ENCODE measurements at places on chromosomes 2 and 18.

DNA sequence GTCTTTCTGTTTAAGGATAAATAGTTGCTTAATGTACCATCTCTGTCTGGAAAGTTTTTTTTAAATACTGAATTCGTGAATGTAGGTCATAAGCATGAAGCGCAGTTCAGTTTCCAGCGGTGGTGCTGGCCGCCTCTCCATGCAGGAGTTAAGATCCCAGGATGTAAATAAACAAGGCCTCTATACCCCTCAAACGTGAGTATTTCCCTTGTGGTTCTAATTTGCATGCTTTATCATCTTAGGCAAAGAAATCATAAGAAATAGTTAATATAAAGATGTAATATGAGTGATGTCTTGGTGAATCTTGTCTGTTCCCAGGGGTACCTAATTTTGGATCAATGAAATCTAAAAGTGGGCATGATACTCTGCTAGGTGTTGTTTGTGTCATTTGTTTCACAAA is 1.5 kb downstream of the NDC80 start:
- DNase-seq: no peak

DNA sequence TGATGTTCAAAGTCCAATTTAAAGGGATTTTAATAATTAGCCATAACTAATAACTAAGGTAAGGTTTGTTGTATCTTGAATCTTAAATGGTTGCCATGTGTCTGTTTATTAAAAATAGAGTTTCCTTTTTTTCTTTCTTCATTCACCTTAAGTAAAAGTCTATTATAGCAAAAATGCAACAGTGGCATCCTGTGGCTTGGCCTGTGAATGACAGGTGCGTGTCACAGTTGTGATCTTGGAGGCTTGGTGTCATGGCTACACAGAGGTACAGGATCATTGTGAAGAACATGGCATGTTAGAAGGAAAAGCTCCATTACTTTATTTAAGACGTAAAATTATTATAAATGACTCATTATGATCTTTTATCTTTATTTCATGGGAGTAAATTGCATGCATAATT is 246.1 kb downstream of the BCL2 start:
- DNase-seq: no peak

DNA sequence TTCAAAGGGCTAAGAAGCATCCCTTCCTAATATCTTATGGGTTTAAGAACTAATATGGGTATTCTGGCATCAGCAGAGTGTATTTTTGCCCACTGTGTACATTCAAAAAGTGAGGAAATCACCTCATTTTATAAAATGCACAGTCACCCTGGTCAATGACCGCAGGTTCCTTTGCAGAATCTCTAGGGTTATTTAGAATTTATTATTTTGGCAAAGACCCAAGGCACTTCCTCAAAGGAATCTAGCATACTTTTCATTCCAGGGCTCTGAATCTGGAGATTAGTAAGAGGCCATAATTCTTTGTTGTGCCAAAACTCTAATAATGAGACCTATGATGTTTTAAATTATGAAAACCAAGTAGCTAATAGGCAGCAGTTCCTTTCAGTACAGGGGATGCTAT is 27.2 kb upstream of the CDH2 start:
- no peak for DNase-seq

DNA sequence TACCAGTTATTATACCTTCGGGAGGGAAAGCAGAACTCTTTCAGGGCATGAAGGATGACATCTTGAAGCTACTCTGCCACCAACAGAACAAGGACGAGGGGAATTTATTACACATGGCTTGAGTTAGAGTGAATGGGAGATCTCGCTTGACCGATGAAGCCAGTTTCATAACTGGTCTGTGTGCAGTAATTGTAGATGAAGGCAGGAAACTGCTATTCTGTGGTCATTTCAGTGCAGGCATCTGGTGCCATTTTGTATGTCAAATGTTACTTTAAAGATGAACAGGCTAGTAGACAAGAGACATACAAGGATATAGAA is 20.5 kb downstream of the GREB1 start:
- DNase-seq: no peak

GRCh38 chr18:72895548-72895947 is 27.8 kb upstream of the NETO1 start:
- no peak for DNase-seq

- no peak for DNase-seq
These were observed 177.0 kb upstream of the CCDC68 start for GRCh38 chr18:55136258-55136657.

DNA sequence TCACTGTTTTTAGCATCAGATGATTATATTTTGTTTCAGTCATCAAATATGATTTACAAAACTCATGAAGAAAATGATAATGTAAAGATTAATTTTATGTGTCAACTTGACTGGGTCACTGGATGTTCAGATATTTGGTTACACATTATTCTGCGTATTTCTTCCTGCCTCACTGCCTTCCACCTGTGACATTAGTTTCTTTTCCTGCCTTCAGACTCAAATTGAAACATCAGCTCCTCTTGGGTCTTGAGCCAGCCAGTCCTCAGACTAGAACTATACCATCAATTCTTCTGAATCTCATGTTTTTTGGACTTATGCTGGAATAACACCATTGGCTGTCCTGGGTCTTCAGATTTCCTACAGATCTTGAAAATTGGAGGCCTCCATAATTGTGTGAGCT is 96.7 kb downstream of the ZNF385B start:
- DNase-seq: no peak

DNA sequence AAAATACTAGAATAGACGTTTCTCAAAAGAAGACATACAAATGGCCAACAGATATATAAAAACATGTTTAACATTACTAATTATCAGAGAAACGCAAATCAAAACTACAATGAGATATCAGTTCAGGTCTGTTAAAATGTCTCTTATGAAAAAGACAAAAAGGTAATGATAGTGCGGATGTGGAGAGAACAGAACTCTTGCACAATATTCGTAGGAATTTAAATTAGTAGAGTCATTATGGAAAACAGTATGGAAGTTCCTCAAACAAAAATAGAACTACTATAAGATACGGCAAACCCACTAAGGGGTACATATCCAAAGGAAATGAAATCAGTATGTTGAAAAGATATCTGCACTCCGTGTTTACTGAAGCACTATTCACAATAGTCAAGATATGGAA is 167.5 kb upstream of the CWC22 start:
- DNase-seq: no peak

- no peak for DNase-seq
These were observed 33.3 kb downstream of the DOCK10 start for GRCh38 chr2:225008935-225009334.

DNA sequence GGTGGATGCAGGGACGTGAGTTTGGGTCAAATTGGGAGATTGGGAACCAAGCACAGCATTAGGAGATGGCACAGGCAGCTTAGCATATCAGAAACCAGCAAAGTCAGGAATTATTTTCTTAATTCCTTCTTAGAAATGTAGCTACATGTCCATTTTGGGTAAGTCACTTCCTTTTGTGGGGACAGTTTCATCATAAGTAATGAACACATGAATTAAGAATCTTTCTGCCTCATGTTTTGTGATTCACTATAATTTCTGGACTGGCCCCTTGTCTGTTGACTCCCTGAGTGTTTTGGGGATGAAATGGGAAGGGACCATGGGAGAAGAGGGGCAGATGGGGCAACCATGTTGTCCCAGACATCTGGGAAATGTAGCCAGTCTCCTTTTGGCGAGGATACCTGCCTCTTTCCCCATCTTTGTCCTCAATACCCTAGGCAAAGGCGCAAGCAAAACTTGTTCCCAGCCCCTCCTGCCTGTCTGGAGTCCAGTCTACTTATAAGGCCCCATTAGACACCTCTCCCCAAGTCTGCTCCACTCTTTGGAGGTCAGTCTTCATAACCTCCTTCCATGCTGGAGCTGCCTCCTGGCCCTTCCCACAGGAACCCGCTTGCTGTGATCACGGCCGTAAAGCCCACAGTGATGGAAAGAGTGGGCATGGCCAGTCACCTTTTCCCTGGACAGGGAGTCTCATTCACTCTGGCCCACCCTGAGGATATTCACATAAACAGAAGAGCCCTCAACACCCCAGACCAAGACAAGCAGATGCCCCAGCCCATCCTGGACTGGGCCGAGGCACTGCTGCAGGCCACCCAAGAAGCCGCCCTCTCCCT is 25.7 kb downstream of the MTHFD2 start:
- no peak for DNase-seq

DNA sequence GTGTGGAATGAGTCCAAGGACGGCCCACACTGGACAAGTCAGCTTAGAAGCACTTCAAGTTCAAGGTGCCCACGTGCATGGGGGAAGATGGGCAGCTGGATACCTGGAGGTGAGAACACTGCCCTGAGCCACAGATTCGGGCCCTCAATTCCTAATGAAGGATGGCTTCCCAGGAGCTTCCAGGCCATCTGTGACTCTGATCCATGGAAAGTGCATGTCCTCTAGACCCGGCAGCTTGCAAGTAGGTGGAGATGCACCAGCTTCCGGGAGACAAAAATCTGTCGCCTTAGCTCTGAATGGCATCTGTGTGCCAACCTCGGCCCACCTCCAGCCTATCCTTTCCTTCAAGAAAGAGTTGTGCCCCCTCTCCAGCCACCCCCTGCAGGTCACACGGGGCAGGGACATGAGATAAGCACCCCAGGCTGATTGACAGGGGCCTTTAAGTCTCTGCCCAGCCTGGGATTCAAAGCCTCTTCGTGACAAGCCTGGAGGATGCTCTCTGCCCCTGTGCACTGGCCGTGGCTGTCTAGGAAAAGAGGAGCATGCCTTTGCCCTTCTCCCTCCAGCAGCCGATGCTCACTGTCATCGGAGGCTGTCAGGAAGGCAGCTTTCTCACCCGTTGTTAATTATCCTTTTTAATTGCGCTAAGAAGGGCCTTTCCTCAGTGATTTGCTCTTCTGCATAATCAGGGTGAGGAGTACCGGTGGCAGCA is 65.5 kb downstream of the BIN1 start:
- peak; percentile 63 for DNase-seq
